AG09309 (cell line): ENCODE measurements at places on chromosomes 6 and 20.

DNA sequence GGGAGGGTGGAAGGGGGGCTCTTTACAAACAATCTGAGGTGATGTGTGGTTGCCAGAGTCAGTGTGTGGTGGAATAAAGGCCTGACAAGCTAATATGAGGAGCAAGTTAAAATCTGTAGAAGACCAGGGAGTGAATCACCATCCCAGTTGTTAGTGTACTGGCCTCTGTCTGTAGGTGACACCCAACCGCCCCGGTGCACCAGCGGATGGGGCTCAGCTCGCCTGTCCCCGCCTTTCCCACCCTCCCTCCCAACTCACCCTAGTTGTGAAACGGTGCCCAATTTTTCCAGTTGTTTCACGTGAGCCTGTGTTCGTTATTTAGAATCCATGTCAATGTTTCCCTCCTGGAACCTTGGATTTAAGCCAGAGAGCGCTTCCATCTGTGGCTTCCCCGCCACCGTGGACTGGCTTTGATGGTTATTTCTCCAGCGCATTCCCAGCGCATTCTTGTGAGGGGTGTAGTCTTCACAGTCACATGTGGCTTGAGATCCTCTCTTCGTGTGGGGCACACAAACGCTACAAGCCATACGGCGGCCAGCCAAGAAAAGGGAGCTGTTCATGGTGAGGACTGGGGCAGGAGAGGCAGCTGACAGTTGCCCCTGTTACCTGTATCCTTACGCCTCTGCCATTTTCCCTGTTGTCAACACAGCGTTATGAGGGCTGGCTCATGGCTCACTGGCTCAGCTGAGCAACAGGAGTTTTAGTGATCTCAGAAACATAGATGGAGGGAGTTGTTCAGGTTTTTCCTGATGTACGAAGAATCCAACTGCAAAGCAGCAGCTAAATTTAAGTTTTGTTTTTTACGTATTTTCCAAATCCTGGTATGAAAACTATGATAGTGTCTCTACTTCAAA, 137.6 kb downstream of the ZDHHC14 start:
- no peak for DNase-seq

DNA sequence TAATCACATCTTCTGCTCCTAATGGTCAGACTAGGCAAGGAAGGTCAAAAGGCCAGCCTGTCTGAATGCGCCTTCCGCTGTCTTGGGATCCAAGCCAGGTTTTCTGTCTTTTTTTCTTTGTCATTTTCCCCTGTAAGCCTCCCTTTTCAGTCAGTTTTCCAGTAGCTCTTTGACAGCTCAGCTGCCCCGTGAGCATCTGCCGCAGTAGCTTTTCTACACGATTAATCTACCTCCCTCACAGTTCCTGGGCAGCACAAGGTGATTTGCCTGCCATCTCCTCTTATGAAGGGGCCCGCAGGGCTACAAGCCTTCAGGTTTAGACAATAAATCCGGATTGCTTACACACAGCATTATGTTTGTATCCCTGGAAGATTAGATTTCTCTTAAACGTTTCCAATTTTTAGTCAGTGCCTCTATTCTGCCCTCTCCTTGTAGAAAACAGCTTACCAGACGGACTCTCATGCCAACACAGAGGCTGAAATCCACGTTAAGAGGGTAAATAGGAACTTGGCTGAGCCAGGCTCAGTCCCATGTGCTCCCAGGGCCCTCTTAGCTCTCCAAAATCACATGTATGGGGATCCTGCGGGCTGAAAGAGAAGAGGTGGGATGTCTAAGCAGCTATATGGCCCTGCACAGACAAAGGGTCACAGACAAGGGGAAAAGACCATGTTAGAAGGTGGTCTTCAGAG, 77.2 kb downstream of the LY86 start:
- no peak for DNase-seq

- no peak for DNase-seq
Observed at GRCh38 chr6:120938164-120938875, 396.0 kb downstream of the TBC1D32 start.

DNA sequence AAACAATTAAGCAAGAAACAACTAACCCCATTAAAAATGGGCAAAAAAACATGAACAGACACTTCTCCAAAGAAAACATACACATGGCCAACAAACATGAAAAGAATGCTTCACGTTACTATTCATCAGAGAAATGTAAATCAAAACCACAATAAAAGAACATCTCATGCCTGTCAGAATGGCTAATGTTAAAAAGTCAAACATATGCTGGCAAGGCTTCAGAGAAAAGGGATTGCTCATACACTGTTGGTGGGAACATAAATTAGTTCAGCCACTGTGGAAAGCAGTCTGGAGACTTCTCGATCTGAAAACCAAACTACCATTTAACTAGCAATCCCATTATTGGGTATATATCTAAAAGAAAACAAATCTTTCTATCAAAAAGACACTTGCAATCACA, 217.5 kb downstream of the TINAG start:
- no peak for DNase-seq

DNA sequence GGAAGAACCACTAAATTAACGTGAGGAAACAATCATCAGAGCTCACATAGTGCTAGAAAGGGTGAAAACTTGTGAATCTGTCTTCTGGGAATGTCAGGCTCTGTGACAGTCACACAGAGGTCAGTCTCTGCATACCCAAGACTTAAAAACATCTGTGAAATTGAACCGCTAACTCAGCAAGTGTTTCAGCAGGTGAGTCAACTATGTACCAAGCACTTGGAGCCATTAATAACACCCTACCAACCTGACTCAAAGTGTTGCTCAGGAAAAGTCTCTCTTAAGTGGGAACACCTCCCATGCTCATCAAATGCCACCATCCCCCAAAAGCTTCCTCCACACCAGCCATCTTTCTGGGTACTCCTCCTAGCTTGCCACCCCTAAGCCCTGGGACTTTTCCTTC, 92.3 kb upstream of the CARMIL1 start:
- DNase-seq, result no peak

DNA sequence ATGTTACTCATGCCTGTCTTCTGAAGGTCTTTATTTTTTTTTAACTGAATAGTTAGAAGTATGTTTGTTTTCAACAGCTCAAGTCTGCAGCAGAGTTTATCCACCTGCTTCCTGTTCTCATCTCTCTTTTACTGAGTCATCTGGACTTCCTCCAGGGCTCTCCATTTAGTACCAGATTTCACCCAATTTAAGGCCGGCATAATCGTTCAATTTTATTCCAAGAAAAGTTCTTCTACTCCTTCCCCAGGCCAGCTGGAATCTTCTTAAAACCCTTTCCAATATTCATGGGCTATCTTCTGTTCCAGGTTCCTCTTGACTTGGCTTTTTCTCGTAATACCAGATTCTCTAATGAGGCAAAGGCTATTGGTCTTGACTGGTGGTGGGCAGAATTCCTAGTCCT, 79.0 kb upstream of the LAMA2 start:
- no peak for DNase-seq

GRCh38 chr20:19161336-19161735, 51.1 kb upstream of the SLC24A3 start:
- no peak for DNase-seq

DNA sequence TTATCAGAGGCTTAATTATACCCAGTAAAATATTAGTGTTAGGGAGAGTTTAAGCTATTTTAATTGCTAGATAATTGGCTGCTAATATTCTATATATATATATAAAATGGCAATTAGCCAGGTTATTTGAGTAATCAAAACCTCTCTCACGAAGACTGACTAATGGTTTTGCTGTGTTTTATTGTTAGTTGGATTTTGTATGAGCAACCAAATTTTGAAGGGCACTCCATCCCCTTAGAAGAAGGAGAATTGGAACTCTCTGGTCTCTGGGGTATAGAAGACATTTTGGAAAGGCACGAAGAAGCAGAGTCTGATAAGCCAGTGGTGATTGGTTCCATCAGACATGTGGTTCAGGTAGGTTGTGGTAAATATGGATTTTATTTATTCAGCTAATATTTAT, 102.2 kb downstream of the RTN4IP1 start:
- no peak for DNase-seq

GRCh38 chr6:10418862-10419748, 4.2 kb upstream of the TFAP2A start:
- no peak for DNase-seq

DNA sequence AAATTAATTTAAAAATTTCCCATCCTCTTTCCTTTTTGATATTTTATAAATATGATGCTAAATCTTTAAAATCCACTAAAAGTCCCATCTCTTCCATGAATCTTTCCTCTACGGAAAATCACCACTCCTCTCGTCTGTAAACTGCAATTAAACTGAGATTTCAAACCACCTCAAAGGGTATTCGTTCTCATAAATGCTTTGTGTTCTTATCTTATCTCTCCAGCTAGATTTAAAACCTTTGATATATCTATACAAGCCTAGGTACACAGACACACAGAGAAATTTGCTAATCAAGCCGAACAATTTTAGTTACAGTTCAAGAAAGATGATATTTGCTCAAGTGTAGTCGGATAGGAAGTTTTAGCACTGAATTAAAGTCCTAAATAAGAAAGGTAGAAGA, 214.6 kb upstream of the PRDM1 start:
- no peak for DNase-seq

DNA sequence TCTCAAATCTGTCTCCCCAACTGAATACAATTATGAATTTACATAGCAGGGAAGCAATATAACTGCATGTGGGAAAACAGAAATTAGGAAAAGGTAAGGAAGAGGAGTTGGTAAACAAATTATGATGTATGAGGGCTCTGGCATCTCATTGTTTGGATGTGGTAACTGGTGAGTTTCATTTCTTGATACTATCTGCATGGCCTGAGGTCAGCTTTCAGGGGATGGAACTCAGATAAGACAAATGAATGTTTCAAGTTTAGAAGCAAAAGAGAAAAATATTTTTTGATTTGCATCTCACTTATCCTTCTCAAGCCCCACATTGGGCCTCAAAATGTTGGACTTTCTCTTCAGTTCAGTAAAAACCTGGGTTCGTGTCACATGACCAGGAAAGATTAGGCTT, 302.2 kb upstream of the GJE1 start:
- DNase-seq, result no peak

DNA sequence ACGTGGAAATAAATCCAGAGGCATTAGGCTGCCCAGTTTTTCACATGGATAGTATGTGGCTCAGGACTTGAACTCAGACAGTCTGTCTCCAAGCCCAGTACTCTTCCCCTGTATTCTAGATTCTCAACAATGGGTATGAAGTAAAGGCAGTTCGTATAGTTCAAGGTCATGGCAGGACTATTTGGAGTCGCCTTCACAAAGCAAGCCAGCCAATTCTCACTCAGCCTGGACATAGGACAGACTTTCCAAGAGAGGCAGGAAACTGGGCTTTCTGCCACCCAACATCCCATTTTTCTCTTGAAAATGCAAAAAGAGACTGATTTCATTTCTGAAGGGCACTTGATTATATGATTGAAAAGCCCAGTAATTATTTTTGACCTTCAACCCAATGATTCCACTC, 111.0 kb downstream of the EDN1 start:
- no peak for DNase-seq
